NCI-H187 treated with DMSO at 0.1 percent for 48 hours (cell line): ENCODE measurements at places on chromosomes 5 and 9.
A peak's percentile ranks its signal among the peaks of the same experiment; 100 is the strongest.

GRCh38 chr9:110065532-110065931 is 142.4 kb downstream of the C9orf152 start:
- no peak for DNase-seq

- no peak for DNase-seq
Measured at GRCh38 chr5:172235827-172236736, 42.1 kb downstream of the EFCAB9 start.

DNA sequence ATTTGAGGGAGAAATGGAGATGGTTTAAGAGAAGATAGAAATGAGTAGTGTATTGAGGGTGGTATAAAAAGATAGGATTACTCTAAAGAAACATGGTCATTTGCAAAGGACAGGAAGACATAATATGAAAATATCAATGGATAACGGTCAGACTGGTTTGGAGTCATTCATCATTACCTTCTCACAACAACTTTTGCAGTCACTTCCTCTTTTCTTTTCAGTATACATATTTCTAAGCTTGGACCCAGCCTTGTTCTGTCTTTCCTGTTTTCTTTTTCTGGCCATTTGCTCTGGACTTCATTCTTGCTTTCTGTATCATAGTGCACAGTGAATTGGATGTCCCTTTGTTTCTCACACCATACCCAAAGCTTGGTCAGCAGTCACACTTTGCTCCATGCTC is 966.5 kb upstream of the TYRP1 start:
- DNase-seq, result no peak

DNA sequence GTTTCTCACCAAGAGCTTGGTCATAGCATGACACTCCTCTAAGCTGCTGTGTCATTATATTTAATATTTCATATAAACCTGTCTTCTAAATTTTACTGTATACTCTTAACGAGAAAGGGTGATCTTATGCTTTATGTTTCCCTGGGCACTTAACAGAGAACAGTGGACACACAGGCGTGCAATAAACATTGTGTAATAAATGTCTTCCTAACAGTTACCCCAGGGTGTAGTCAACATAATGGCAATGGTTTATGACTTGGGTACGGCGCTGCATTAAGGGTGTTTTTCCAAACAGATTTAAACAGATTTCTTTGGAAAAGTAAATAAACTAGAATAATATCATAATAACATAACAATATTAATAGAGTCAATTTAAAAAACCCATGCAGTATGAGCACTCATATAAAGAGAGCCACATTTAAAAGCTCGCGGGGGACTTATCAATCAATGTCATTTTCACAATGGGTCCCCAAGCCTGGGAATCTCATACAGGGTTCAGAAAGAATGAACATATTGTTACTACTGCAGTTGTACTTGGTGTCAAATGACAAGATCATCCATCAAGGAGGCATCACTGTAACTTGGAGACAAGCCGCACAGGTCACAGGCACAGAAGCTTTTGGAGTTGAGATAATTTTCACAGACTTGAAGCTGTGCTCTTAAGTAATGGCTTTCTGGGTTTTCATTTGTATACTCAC is 376.4 kb downstream of the CTNND2 start:
- DNase-seq, result peak; percentile 49

DNA sequence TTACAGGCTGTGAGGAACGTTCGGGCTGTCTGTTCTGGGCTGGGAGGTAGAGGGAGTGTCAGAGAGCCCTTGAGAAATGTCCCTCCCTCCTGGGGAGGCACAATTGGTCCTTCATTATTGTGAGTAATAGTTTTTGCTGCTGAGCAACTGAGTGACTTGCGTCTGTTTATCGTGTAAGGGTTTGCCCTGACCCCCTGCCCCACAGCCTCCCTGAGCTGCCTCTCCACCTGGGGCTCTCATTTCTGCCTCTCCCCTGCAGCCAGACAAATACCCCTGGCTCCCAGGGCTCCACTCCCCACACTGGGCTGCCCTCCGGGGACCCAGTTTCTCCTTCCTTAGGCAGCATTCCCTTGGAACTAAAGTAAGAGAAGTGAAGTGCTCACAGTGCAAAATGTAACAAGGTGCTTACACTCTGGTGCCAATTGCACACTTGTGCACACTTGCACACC is 174.9 kb upstream of the MVB12B start:
- no peak for DNase-seq

DNA sequence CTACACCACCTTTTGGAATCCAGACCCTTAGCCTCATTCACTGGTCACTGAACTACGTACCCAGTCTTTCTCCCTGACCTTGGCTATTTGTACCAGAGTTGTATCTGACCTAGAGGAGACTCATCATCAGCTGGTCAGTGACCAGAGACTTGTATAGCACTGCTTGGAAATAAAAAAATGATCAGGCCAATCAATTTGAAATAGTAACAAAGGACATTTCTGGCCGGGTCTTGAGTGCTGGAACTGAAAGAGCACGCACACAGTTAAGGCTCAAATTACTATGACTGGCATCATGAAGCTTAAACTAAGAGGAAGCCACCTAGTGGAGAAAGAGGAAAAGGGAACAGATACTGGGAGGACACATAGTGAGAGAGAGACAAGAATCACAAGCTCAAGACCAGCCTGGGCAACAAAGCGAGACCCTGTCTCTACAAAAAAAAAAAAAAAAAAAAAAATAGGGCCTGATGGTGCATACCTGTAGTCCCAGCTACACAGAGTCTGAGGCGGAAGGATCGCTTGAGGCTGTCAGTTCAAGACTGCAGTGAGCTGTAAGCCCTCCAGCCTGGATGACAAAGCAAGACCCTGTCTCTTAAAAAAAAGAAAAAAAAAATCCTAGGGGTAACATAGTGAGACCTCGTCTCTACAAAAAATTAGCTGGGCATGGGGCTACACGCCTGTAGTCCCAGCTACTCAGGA is 12.8 kb upstream of the SRP19 start:
- peak; percentile 25 for DNase-seq

- no peak for DNase-seq
Measured at GRCh38 chr9:108239696-108240321, 616.0 kb downstream of the ACTL7B start.

GRCh38 chr5:42621662-42622061 is 135.0 kb upstream of the CCDC152 start:
- no peak for DNase-seq

DNA sequence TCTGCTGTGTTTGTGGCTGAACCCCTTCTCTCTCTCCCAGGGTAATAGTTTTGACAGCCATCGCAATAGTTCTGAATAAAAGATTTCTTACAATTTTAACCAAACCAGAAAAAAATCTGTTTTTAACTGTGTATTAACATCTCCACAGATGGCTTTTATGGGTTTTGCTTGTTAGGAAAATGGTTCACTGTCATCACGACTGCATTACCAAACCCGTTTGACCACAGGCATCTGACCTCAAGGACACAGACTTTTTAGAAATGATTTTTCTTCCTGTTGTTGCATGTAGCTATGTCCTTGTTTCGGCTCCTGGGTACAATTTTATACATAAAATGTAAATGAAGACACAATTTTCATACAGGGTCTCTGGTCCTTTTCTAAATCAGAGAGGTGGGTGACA is 316.1 kb downstream of the IRX1 start:
- DNase-seq, result no peak

DNA sequence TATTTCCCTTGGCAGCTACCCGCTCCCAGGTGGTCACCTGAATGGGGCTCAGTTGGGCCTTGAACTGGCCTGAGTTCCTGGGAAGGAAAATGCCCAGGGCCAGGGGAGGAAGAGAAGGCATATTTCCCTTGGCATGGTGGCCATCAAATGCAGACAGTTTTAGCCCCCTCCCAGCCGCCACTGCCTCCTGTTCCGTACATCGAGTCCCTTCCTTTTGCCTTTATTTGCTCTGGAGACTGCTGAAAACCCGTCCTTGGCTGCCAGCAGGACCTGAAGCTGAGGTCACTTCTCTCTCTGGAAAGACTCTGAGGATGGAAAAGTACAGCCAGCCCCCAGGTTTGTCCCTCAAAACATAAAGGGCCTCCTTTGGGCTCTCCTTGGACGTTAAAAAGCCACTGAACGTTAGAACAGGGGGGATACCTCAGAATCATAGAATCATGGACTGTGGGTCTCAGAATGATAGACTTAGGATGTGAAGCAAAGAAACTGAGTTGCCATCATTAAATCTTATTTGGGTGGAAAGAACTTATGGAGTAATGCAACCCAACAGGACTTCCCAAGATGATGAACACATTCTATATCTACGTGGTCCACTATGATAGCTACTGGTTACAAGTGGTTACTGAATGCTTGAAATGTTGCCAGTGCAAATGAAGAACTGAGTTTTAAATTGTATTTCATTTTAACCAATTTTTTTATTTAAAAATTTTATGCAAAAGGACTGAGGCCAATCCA is 7.1 kb downstream of the SPARC start:
- DNase-seq, result no peak

DNA sequence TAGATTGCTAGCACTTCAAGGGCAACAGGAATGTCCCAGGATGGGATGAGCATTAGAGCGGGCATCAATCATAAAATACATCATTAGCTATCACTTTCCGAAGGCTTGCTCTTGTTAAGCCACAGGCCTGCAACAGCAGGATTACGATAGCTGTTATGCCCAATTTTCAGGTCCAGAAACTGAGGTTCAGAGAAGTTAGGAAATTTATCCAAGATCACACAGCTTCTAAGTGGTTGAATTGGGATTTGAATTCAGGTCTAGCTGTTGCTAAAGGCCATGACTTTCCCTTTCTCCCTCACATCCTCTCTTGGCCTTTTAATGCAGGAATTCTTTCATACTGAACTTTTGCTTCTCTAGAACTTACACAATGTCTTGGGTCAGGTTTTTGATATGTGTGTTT is 119.4 kb upstream of the ERCC6L2 start:
- DNase-seq, result no peak
